ENCODE measurements at places on chromosomes 7 and 10.

GRCh38 chr7:107559864-107560263, 3.9 kb downstream of the COG5 start:
- peak; percentile 43 for DNase-seq

- DNase-seq = no peak
Measured at GRCh38 chr10:33734393-33735155, 400.1 kb upstream of the NRP1 start.

GRCh38 chr10:77746047-77746707, 108.6 kb upstream of the KCNMA1 start:
- DNase-seq = peak; percentile 48

DNA sequence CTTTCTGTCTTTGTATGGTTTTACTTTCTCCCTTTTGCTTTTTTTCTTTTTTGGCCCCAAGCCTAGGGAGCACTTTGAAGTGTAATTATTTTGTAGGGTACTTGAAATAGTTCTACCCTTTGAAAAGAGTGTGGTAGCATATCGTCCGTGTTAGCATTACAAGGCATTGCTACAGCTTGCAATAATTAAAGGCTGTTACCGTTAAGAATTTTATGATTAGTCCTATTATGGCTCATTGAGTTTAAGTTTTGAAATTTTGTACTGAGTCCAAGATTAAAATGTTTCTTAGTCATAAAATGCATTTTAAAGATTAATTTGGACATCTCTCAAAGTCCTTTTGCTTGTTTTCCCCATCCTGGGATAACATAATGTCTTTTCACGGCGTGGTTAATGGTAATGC, 490.0 kb upstream of the LRRN3 start:
- no peak for DNase-seq

DNA sequence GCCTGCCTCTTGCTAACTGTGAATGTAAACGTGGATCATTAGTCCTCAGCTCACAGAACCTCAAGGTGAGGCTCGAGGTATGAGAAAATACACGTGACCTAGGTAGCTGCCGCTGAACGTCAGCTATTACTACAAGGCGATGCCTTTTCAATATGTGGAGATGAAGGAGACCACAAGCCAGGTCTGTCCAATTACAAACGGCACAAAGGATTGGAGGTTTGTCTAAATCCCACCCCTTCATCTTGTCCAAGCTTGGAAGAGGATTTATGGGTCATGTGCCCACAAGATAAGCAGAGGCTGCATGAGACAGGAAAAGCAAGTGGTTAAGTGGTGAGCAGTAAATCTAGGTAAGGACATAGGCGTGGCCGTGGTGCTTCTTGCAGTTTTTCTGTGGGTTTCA, 3.4 kb downstream of the H2BK1 start:
- no peak for DNase-seq

DNA sequence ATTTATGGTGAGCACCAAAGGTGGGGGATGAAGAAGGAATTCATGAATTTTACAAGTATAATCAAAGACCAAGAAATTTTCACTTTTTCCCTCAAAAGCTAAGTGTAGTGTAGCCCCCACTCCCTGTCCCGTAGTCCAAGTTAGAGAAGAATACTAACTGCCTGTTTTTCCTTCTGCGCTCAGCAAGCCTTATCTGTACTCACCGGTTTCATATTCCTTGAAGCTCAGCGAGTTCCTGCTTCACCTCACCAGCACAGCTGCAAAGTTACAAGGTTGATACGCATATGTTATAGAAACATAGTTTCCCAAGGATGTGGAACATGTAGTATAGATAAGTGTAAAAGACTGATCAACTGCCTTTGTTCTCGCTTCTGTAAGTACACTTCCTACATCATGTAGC, 16.0 kb upstream of the ZNF33B start:
- DNase-seq = no peak

- DNase-seq = no peak
Measured at GRCh38 chr7:31261341-31261740, 79.2 kb downstream of the NEUROD6 start.

Data from HFFc6 (cell line).